ENCODE measurements at places on chromosomes 1 and 21. TPM values are rescaled to one million over a fixed set of nuclear protein-coding genes. Genes with fewer than 3 reads are reported as not detected.
A peak's percentile ranks its signal among the peaks of the same experiment; 100 is the strongest.

LCE1F gene
- not detected for total RNA-seq

CYP4A22 gene
- total RNA-seq, result 2.6 TPM

SYPL2 gene
- 2.0 TPM for total RNA-seq

WNT4 gene
- 1.7 TPM for total RNA-seq

SLC45A3 gene
- total RNA-seq, result 10.0 TPM

DNA sequence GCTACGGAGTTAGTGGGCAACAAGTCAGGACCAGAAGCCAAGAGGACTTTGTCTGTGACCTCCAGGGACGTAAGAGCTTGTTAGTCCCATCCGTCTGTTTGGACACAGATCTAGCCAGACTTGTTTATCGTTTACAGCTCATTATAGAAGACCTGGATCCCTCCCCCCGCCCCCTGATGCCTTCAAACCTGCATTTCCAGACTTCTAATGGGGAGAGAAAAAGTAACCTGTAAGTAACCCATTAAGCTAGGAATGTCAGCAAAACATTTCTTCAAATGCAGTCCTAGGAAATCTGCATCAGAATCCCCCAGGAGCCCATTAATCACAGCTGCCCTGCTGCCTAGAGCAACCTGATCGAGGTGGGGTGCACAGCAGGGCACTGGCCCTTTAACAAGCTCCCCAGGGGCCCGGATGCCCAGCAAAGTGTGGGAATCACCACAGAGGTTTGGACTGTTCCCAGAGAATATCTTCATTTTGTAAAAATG lies 1.4 kb upstream of the MAD2L2 start:
- H3K27ac ChIP-seq, result no peak overlapping the region
- peaks cover 7% of the 10 kb centered on the region for H3K4me1 ChIP-seq
- no peak for DNase-seq

DNA sequence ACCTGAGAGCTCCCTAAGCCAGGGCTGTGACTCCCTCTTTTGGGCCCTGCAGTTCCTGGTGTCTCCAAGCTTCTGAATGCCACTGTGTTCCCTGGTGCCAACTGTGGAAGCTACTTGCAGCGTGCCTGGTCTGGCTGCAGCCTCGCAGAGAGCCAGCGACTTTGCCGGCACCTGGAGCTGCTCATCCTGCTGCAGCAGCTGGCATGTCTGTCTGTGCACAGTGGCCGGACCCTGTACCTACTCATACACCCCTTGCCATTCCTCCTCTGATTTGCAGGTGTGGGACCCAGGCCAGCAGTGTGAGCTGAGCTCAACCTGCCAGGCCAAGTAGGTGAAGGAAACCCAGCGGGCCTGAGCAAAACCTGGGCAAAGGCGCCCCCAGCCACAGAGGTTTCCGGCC lies 12.3 kb upstream of the AADACL4 start:
- H3K36me3 ChIP-seq, result no peaks in the 10 kb centered on the region
- H3K4me1 ChIP-seq, result no peaks in the 10 kb centered on the region
- H3K27ac ChIP-seq, result no peak overlapping the region
- no peaks in the 10 kb centered on the region for H3K27me3 ChIP-seq

GRCh38 chr1:244050014-244050834 lies 859 bp upstream of the ZBTB18 start:
- peak overlapping the region; percentile 59 for H3K27ac ChIP-seq
- peak; percentile 30 for DNase-seq
- H3K36me3 ChIP-seq, result no peaks in the 10 kb centered on the region
- peaks cover 23% of the 10 kb centered on the region for H3K4me1 ChIP-seq
- no peaks in the 10 kb centered on the region for H3K27me3 ChIP-seq

GRCh38 chr1:31181515-31182343 lies 58.0 kb downstream of the NKAIN1 start:
- no peak overlapping the region for H3K4me3 ChIP-seq
- DNase-seq, result peak; percentile 70
- H3K27me3 ChIP-seq, result no peaks in the 10 kb centered on the region
- no peaks in the 10 kb centered on the region for H3K36me3 ChIP-seq
- H3K27ac ChIP-seq, result no peak overlapping the region

GRCh38 chr1:84940481-84940880 lies 47.5 kb upstream of the LPAR3 start:
- H3K27me3 ChIP-seq, result peaks cover 5% of the 10 kb centered on the region
- no peak for DNase-seq
- H3K36me3 ChIP-seq, result no peaks in the 10 kb centered on the region
- H3K27ac ChIP-seq, result no peak overlapping the region
- H3K4me1 ChIP-seq, result no peaks in the 10 kb centered on the region

DNA sequence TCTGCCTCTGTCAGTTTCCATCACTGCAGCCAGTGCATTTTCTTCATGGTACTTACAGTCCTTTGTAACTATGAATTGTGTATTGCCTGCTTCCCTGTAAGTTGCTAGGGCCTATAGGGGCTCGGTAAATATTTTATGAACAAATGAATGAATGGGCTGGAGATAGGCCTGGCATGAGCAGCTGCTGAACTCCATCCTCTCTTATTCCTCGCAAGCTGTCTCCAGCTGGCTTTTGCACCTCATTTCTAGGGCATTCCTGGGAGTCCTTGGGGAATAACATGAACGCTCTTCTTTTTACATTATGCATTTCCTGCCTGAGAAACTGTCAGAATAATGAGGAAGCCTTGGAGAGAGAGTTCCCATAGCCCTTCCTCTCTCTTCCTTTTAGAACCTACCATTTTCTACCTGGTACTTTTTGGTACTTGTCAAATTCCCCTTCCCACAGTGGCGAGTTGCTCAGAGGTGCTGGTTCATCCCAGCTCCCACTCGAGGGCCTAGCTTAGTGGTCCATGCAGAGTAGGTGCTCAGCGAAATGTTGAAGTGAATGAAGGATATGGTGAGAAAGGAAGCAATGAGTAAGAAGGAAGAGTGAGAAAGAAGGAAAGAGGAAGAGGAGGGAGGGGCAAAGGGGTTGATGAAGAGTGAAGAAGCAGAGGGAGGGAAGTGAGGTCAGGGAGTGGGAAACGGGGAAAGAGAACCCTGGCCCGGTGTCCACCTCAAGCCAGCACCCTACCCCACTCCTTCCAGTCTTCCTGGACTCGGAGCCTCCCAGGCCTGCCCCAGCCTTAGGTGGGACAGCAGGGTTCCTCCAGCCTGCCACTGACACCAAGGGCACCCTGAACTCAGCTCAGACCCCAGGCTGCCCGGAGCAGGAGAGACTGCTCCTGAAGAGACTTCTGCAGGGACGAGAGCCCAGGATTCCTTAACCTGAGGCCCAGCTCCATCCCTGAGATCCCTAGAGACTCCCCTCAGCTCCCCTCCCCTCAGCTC lies 29.6 kb downstream of the KCNC4 start:
- no peak overlapping the region for H3K4me3 ChIP-seq
- DNase-seq, result no peak
- no peaks in the 10 kb centered on the region for H3K27me3 ChIP-seq
- H3K36me3 ChIP-seq, result no peaks in the 10 kb centered on the region
- H3K27ac ChIP-seq, result no peak overlapping the region

DNA sequence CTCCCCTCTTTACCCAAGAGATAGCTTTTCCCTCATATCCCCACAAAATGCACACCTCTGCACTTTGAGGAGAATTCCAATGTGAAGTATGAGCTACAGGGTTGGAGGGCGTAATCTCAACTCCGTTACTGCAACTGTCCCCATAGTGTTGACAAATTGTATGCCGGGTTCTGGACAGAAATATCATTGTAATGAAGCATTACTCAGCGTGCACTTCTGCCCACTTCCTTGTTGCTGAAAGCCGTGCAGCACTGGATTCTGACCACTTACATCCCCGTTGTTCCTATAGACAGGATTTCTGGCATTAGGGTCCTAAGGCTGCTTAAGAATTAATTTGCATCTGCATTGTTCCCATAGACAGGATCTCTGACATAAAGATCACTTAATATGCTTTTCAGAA lies 205.6 kb downstream of the RHOU start:
- peaks cover 16% of the 10 kb centered on the region for H3K4me1 ChIP-seq
- H3K27me3 ChIP-seq, result no peaks in the 10 kb centered on the region
- no peak overlapping the region for H3K27ac ChIP-seq
- no peak for DNase-seq

DNA sequence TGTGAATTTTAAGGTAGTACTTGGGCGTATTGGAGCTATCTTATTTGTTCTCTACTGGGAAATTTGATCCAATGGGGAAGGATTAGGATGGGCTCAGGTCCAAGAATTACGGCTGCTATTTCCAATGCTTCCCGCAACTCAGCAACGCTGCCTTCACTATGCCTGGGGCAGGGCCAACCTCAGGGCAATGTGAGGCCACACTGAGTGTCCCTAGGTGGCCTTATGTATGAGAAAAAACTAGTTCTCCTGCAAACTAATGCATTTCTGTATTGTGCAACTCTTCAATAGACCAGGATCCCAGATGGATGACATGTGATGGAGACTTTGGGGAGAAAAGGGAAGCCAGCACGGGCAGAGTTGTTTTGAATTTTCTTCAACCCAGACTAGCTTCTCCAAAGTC lies 168.1 kb downstream of the DUSP10 start:
- H3K4me1 ChIP-seq, result no peaks in the 10 kb centered on the region
- no peak overlapping the region for H3K4me3 ChIP-seq
- H3K27ac ChIP-seq, result no peak overlapping the region
- no peaks in the 10 kb centered on the region for H3K27me3 ChIP-seq
- no peaks in the 10 kb centered on the region for H3K36me3 ChIP-seq

DNA sequence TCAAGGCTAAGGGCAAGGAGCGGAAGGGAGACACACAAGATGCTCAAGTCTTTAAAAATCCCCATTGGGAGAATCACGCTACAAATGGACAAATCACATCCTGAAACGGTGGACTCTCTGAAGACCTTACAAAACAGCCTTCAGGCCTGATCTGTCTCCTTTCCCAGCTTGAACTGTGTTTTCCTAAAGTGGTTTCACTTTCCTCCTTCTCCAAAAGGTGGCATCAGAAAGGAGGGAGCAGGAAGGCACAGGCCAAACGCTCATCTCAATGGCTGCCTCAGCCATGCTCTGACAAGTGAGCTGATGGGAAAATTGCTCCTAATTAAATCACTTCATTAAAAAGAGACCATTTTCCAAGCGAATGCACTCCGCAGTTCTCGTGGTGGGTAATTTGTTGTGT lies 47.7 kb downstream of the UTP25 start:
- H3K27ac ChIP-seq, result no peak overlapping the region
- no peaks in the 10 kb centered on the region for H3K4me1 ChIP-seq
- no peak overlapping the region for H3K4me3 ChIP-seq

- no peaks in the 10 kb centered on the region for H3K27me3 ChIP-seq
- H3K4me3 ChIP-seq, result no peak overlapping the region
- no peak for DNase-seq
These were observed 651.6 kb downstream of the NPHP4 start for GRCh38 chr1:5340560-5341130.

GRCh38 chr1:4060850-4061249 lies 160.8 kb upstream of the C1orf174 start:
- H3K27me3 ChIP-seq, result no peaks in the 10 kb centered on the region
- no peaks in the 10 kb centered on the region for H3K4me1 ChIP-seq
- no peaks in the 10 kb centered on the region for H3K36me3 ChIP-seq
- H3K27ac ChIP-seq, result no peak overlapping the region

GRCh38 chr21:35818597-35818996 lies 241.7 kb downstream of the SETD4 start:
- DNase-seq, result no peak
- H3K4me3 ChIP-seq, result no peak overlapping the region
- no peaks in the 10 kb centered on the region for H3K27me3 ChIP-seq

- H3K4me3 ChIP-seq, result no peak overlapping the region
- no peaks in the 10 kb centered on the region for H3K27me3 ChIP-seq
- peak; percentile 64 for DNase-seq
- no peaks in the 10 kb centered on the region for H3K4me1 ChIP-seq
These were observed 12.4 kb downstream of the TNFRSF8 start for GRCh38 chr1:12075195-12076114.

- H3K36me3 ChIP-seq, result no peaks in the 10 kb centered on the region
- H3K4me3 ChIP-seq, result no peak overlapping the region
- H3K27me3 ChIP-seq, result no peaks in the 10 kb centered on the region
These were observed 14.8 kb downstream of the VANGL1 start for GRCh38 chr1:115656461-115657077.

DNA sequence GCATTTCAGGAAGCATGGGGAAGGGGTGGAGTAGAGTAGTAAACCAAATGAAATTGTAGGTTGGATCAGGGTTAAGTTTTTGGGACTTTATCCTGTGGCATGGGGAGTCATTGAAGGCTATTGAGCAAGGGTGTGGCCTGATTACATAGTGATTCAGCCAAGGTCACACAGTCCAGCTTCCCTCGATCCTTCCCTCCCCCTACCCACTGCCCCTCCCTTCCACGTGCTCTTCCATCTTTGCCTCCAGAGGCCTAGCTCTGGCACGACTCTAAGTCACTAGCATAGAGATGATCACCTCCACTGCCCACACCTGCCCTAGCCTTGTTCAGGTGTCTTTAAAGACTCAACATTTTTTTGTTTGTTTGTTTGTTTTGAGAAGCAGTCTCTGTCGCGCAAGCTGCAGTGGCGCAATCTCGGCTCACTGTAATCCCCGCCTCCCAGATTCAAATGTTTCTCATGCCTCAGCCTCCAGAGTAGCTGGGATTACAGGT lies 37.2 kb upstream of the SLC9A1 start:
- H3K27me3 ChIP-seq, result no peaks in the 10 kb centered on the region
- H3K27ac ChIP-seq, result peak overlapping the region; percentile 76
- H3K4me3 ChIP-seq, result no peak overlapping the region
- H3K36me3 ChIP-seq, result no peaks in the 10 kb centered on the region

DNA sequence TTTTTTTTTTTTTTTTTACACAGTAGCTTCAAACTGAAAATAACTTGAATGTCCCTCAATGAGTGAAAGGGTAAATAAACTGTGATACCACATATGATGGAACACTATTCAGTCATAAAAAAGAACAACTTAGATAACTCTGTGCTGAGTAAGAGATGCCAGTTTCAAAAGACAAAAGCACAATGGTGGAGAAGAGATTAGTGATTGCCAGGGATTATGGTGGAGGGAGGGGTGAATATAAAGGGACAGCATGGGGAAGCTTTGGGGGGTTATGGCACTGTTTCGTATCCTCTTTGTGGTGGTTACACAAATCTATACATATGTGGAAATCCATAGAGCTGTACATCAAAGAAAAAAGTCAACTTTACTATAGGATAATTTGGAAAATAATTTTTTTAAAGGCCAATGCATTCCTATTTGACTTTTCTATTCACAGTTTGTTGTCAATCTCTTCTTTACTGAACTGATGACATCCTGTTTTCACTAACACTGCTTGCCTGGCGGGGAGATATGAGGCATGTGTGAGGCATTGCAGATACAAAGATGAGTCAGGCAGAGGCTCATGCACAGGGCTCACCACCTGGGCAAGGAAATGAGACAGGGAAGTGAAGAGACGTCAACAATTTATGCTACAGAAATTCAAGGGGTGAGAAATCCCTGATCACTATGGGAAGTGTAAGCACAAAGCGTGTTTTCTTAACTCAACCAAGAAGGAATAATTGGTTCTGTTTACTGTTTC lies 302.7 kb downstream of the DUSP10 start:
- H3K36me3 ChIP-seq, result no peaks in the 10 kb centered on the region
- H3K4me1 ChIP-seq, result peaks cover 5% of the 10 kb centered on the region
- peak; percentile 56 for DNase-seq
- no peaks in the 10 kb centered on the region for H3K27me3 ChIP-seq
